Posterior cingulate gyrus (tissue), 11 donors: ENCODE measurements at places on chromosomes 5 and 9.

DNA sequence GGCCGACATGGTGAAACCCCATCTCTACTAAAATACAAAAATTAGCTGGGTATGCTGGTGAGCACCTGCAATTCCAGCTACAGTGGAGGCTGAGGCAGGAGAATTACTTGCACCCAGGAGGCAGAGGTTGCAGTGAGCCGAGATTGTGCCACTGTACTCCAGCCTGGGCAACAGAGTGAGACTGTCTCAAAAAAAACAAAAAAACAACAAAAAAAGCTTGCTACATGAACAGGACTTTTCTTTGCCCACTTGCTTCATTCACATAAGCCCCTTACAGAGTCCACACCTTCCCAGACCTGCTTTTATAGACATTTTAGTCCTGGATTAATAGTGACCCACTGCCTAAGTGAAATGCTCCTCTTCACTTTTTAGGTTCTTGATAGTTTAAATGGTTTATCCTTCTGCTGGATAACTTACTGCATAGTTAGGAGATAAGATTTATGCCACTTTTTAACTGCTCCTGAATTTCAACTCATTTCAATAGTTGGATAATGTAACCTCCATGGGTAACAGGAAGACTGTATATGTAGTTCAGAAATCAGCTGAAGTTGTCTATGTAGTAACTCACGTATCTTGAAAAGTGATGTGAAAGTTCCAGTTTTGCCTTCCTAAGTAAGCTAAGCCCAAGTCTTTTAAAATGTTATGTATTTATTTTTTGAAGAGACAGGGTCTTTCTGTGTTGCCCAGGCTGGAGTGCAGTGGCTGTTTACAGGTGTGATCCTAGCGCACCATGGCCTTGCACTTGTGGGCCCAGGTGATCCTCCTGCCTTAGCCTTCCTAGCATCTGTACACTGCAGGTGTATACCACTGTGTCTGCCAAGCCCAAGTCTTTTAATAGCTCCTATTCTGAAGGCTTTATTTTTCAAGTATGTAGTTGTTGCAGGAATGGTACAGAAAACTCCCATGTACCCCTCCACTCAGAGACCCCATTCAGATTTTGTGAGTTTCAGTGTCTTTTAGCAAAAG lies 19.7 kb downstream of the SUB1 start:
- no peak for DNase-seq

DNA sequence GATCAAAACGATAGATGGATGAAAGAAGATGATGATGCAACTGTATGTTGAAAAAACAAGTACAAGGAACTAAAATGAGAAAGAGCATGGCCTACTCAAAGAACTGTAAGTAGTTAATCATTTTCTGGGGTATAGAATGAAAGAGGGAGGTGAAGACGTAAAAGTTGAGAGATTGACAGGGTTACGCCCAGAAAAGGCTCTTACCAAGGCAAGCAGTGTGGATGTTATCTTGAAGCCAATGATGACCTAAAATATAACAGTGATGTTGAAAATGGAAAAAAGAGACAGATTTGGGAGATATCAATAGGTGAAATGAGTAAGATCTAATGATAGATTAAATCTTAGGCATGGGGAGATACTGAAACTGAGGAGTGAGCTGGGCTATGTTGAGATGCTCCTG lies 80.4 kb upstream of the GNAQ start:
- no peak for DNase-seq

GRCh38 chr9:71036501-71036900 lies 84.9 kb downstream of the TRPM3 start:
- no peak for DNase-seq

- DNase-seq = no peak
Measured at GRCh38 chr9:69919461-69920061, 98.9 kb downstream of the CFAP95 start.

GRCh38 chr9:130138171-130138653 lies 34.0 kb upstream of the NCS1 start:
- no peak for DNase-seq

- no peak for DNase-seq
Measured at GRCh38 chr9:98658951-98659351, 49.8 kb downstream of the GABBR2 start.

GRCh38 chr5:71587766-71588532 lies 809 bp downstream of the MCCC2 start:
- DNase-seq = no peak
